ENCODE measurements at places on chromosomes 5 and 9. TPM values are rescaled to one million over a fixed set of nuclear protein-coding genes. Genes with fewer than 3 reads are reported as not detected.
A peak's percentile ranks its signal among the peaks of the same experiment; 100 is the strongest.

GRCh38 chr9:14939378-14939777, 29.1 kb upstream of the FREM1 start:
- no peak for DNase-seq

DNA sequence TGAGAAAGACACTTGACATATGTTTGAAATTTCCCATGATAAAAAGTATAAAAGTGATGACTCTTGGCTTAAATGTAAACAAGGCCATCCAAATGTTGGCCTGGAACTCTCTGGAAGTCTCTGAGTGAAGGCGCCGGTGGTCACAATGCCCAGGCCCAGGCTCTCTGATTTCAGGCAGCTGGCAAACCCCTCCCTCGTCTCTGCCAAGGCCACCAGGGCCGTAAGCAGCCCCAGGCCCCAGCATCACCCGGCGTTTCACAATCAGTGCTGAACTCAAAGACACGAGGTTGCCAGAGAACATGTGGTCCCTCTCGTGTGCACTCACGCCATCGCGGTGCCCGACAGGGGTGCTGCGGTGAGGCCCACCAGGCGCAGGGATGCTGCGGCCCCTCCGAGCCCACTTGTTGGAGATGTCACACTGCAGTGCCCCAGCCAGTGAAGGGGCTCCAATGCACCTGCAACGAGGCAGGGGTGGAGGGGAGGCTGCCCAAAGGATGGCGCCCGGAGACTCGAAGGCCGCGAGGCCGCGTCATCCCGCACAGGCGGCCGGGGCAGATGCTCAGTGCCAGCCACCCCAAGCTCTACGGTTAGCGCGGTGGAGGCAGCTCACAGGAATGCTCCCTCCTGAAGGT, 15.0 kb downstream of the LPCAT1 start:
- no peak for DNase-seq

- DNase-seq, result no peak
Measured at GRCh38 chr5:97087138-97087537, 55.3 kb downstream of the LIX1 start.

DNA sequence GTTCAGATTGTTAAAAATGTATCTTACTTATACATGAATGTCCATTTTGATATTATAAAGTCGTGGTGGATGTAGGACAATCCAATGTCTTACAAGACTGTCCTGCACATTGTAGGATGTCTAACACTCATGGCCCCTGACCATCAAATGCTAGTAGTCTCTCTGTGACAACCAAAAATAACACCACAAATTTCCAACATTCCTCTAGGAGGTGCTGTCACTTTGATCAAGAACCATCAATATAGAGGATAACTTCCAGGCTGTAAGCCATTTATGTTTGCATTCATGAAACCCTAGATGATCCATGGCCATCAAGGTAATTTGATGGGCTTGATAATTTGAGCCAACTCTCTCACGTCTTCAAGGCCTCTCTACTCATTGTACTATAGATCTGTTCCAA, 20.5 kb upstream of the ZFR start:
- DNase-seq, result no peak

- DNase-seq, result no peak
Measured at GRCh38 chr5:159669559-159669958, 246.7 kb upstream of the ADRA1B start.

GRCh38 chr5:72845889-72846288, 29.4 kb downstream of the TNPO1 start:
- DNase-seq, result no peak

DNA sequence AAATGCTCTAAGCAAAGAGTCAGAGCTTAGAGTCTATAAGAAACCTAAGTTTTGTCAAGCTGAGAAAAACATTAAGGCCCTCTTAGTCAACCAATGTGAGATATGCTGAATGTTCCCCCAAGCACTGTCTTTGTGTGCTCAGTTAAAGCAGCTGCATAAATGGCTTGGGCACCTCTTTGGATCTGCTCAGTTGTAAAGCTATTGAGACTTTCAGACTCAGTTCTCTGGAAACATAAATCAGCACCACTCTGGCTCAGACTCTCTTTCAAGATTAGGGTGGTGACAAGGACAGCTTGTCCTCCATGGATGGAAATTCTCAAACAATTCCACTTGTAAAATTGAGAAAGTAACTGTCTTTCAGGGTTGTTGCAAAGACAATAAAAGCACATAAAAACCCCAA, 807.9 kb downstream of the PRELID2 start:
- DNase-seq, result no peak

DNA sequence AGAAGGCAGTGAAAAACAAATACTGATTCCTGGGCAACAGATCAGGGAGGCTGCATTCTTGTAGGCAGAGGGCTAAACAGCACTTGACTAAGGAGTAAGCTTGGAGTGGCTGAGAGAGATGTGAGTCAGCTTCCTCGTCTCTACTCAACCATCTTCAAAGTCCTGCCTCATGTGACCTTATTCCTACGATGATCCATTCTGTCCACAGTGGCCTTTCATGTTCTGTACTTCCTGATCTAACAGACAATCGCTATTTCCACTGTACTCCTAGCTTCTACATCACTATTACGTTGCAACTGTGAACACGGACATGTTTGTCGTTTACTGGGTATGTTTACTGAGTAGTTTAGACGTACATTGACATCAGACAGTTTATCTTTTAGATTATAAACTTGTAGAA, 365.4 kb downstream of the ARL15 start:
- no peak for DNase-seq

DNA sequence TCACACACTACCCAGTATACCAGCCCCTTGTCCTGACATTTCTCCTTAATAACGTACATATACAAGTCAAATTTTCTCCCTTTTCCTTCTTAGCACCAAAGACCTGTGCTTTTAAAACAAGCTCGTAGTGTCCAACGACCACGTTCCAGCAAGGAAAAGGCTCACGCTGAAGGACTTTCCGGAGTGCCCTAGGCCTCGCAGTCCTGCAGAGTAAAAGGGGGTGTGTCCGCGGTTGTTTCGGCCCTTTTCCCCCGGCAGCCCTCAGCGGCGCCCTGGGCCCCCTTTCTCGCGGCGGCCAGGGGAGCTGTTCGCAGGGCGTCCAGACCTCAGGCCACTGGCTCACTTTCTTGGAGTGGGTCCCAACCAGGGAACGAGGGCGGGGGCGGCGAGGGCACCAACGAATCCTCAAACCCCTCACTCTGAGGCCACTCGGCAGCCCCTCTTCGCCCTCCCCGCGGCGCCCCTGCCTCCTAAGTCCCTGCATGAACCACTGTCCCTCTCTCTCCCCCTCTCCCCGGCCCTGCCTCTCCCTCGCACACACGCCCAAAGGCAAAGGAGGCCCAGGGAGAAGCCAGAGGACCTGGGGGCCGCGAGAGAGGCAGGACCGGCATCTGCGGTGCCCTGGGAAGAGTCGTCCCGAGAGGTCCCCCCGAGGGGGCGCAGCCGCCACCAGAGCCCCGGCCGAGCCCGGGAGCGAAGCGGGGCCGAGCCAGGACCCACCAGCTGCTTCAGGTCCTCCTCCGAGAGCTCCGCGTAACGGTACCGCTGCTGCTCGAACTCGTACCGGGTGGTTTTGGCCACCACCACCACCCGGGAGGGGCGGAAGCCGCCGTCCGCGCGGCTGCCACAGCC, 720 bp downstream of the NADK2 start:
- peak; percentile 75 for DNase-seq

- peak; percentile 56 for DNase-seq
Measured at GRCh38 chr5:133421394-133421793, 190.9 kb downstream of the FSTL4 start.

GRCh38 chr5:60494144-60494543, 205.8 kb downstream of the DEPDC1B start:
- DNase-seq, result no peak

GRCh38 chr5:68343421-68343826, 127.9 kb downstream of the PIK3R1 start:
- peak; percentile 83 for DNase-seq

DNA sequence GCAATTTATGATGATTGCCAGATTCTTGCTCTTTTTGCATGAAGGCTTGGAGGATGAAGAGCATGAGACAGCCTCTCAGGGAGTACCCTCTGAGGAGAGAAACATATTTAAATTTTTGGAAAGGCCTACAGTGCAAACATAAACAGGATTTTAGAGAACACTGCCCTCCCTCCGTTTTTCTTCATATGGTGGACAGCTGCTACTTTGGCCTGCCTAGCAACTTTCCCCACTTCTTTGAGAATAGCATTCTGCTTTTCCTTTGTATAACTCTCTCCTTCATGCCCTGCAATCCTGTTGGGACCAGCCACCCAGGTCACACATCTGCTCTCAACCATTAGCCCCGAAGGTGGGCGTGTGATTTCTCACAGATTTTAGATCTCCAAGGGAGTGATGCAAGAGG, 20.5 kb upstream of the TXN start:
- DNase-seq, result no peak

DNA sequence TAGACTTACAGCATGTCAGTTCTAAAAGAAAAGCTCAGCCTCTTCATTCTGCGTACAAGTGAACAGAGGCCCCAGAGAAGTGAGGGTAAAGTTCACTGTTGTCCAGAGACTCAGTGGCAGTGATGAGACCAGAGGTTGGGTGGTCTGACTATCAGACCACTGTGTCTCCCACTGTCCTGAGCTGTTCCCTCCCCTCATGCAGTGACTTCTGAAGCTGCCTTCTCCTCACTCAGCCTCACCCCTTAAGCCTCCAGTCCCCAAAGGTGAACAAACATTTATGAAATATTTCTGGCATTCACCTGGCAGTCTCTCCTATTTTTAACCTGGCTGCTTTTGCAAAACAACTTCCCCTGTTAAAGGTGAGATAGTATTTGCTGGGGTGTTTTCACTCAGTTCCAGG, 54.7 kb downstream of the ABLIM3 start:
- DNase-seq, result no peak

- no peak for DNase-seq
Measured at GRCh38 chr5:44365345-44365744, 23.9 kb downstream of the FGF10 start.

DNA sequence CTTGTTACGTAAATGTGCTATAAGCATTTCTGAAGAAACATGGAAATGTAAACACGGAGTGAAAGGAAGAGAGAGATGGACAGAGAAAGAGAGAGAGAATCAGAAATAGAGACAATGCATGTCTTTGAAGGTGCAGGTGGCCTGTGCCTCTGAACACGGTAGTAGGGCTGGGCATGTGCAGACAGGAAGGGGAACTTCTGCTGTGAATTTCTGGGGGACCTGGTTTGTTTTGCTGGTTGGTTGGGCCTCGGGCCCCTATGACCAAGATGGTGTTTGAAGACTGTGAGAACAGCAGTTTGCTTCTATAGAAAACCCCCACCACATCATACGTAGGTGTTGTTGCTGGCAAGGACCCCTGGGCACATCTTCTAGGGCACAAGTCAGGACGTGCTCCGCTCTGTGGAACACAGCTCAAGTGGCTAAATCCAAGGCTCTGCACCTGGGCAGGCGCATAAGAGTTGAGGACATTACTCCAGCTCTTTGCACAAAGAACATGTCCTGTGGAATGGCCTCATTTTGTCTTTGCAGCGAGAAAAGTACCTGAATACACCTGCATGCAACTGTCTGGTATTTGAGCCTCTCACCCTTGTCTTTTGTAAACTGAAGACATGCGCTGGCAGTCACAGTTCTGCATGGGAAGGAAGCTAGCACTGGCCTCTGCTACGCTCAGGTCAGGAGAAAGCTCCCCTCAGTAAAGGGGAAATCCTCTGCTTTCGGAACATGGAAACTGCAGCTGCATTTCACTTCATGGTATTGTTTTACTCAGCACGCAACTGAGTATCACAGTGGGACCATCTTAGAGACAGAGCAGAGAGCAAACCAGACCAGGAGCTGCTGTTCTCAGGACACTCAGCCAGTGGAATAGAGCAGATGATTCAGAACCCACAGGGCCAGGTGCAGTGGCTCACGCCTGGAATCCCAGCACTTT, 2.7 kb downstream of the OR2V2 start:
- DNase-seq, result no peak

CCNJL gene
- 41.4 TPM for total RNA-seq

GGTA1 gene
- 2.2 TPM for total RNA-seq

TMEM252 gene
- total RNA-seq, result not detected

PCDHB9 gene
- 5.7 TPM for total RNA-seq

CNTNAP3B gene
- 26.2 TPM for total RNA-seq

LCN10 gene
- total RNA-seq, result 11.7 TPM

KLF4 gene
- total RNA-seq, result 61.1 TPM

PCDHB12 gene
- total RNA-seq, result 6.1 TPM

SPATA6L gene
- total RNA-seq, result 27.5 TPM

All from testis (tissue), 5 donors.